ENCODE measurements at places on chromosomes 5 and 9. TPM values are rescaled to one million over a fixed set of nuclear protein-coding genes. Genes with fewer than 3 reads are reported as not detected.

- no peaks in the 10 kb centered on the region for H3K36me3 ChIP-seq
- H3K4me1 ChIP-seq: peaks cover 15% of the 10 kb centered on the region
- H3K27me3 ChIP-seq: no peaks in the 10 kb centered on the region
- no peak for DNase-seq
Measured at GRCh38 chr5:136030252-136030651, 1.5 kb downstream of the TGFBI start.

DNA sequence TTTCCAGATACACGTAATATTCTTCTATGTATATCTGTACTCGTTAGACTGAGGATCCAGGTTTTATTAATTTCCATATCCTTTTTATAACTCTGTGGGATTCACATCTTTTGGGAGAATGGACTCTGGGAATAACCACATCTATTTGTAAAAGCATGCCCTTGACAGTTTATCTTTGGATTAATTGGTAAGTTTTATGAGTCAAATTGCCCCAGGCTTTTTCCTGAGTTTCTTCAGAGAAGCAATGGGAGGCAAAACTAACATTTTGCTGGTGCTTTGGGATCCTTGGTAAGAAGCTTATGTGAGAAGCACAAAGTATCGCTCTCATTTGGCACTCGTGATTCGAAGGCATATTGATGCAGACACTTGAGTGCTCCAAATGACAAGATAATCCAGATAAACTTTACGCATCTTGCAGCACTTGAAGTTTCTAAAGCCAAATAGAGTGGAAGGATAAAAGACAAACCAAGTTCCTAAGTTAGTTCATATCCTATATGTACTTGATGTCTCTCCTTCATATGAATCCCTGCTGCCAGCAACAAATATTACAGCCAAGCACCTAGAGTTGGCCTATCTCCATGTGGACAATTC is 324.7 kb downstream of the TLE4 start:
- no peaks in the 10 kb centered on the region for H3K4me1 ChIP-seq
- no peak for DNase-seq
- H3K4me3 ChIP-seq: no peak overlapping the region
- H3K27me3 ChIP-seq: no peaks in the 10 kb centered on the region
- H3K36me3 ChIP-seq: no peaks in the 10 kb centered on the region
- no peak overlapping the region for H3K27ac ChIP-seq

- no peak overlapping the region for H3K4me3 ChIP-seq
- peak; percentile 62 for DNase-seq
- H3K36me3 ChIP-seq: no peaks in the 10 kb centered on the region
- H3K27ac ChIP-seq: no peak overlapping the region
Measured at GRCh38 chr9:13787234-13787833, 507.8 kb upstream of the MPDZ start.

GRCh38 chr5:102713682-102714231 is 41.3 kb upstream of the PAM start:
- no peak overlapping the region for H3K4me3 ChIP-seq
- no peaks in the 10 kb centered on the region for H3K4me1 ChIP-seq
- H3K27ac ChIP-seq: no peak overlapping the region
- H3K27me3 ChIP-seq: no peaks in the 10 kb centered on the region

DNA sequence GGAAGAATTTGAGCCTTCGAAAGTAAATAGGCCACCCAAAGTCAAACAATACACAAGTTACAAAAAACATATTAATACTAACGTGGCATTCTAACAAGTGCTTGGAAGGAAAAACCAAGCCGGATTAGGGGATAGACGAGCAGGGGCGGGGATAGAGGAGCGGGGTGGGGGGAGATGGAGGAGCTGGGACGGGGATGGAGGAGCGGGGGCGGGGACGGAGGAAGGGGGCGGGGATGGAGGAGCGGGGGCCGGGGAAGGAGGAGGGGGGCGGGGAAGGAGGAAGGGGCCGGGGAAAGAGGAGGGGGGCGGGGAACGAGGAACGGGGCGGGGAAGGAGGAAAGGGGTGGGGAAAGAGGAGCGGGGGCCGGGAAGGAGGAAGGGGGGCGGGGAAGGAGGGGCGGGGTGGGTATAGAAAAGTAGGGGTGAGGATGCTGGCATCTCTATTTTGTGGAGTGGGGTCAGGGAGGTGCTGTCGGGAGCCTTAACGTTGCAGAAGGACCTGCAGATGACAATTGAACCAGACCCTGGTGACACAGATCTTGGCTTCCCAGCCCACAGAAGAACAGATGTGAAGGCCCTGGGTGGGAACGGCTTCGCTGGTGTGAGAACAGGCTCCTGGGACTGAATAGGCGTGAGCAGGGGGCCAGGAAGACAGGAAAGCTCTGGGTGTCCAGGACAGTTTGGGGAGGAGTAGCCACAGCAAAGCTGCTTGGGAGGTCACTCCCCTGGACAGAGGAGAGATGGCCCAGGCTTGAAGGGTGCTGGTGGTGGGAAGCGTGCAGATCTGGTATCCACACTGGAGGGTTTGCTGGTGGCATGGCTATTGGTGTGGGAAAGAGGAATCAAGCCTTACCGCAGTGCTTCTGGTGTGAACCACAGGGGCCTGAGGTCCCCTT is 233.3 kb upstream of the DAP start:
- no peaks in the 10 kb centered on the region for H3K36me3 ChIP-seq
- no peak overlapping the region for H3K27ac ChIP-seq
- H3K4me3 ChIP-seq: no peak overlapping the region
- no peaks in the 10 kb centered on the region for H3K27me3 ChIP-seq
- peaks cover 3% of the 10 kb centered on the region for H3K4me1 ChIP-seq

DNA sequence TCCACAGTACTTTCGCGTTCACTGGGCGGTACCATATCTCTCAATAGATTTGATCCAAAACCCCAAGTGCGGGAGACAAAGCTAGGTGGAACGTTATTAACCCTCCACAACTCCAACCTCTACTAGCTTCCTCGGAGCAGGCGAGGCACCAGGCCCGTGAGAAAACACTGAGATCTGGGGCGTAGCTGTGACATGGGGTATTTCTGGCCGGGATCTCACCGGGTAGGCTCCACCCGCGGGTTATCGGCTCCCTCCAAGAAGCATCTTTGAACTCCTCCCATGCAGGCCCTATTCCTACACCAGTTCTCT is 350 bp upstream of the SLC25A46 start:
- H3K27ac ChIP-seq: no peak overlapping the region
- no peaks in the 10 kb centered on the region for H3K27me3 ChIP-seq
- no peak for DNase-seq
- H3K4me1 ChIP-seq: peaks cover 44% of the 10 kb centered on the region
- peak overlapping the region; percentile 99 for H3K4me3 ChIP-seq

GRCh38 chr5:89946916-89947315 is 462.6 kb downstream of the CETN3 start:
- no peak overlapping the region for H3K27ac ChIP-seq

GRCh38 chr5:148998174-148998797 is 64.6 kb downstream of the SH3TC2 start:
- peaks cover 8% of the 10 kb centered on the region for H3K4me1 ChIP-seq
- no peak overlapping the region for H3K4me3 ChIP-seq

Gene BAAT
- 0.19 TPM for total RNA-seq

Gene PELO
- 8.4 TPM for total RNA-seq

Gene NMUR2
- not detected for total RNA-seq

Gene SPATA31C1
- total RNA-seq: not detected

Gene GABRB2
- not detected for total RNA-seq

Gene GABRA6
- total RNA-seq: not detected

Data from Karpas-422 (cell line).